ENCODE measurements at places on chromosomes 11 and 22.
A peak's percentile ranks its signal among the peaks of the same experiment; 100 is the strongest.

GRCh38 chr22:22697377-22698117, 53.1 kb downstream of the GGTLC2 start:
- no peak for DNase-seq

- DNase-seq = no peak
Measured at GRCh38 chr22:50551160-50551752, 5.6 kb downstream of the KLHDC7B start.

DNA sequence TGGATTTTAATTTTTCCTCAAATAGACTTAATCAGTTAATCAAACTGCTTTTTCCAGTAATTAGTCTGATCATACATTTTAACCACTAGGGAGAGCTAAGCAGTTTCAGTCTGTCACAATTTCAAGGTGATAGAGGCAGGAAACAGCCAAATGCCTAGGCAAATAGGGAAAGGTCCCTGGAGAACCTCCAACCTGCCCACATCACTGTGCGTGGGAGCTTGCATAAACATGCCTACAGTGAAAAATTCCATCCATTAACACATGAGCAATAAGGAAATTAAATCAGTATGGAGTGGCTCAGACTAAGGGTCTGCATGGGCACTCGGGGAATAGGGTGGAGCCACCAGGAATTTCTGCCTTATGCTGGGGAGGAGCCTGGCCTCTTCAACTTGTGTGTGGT, 74.6 kb downstream of the AASDHPPT start:
- no peak for DNase-seq

DNA sequence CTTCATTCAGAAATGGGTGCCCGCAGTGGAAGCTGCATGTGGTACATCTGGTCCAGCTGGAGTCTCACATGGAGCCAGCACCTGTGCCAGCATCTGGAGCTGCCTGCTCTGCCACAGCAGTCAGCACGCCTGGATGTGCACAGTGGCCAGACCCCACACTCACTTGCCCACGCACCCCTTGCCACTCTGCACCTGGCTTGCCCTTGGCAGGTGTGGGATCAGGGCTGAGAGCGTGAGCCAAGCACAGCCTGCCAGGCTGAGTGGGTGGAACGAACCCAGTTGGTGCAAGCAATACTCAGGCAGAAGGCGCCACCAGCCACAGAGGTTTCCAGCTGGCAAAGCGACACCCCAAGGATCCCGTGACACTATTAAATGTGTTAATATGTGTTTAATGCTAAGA, 95.5 kb upstream of the AMOTL1 start:
- no peak for DNase-seq

DNA sequence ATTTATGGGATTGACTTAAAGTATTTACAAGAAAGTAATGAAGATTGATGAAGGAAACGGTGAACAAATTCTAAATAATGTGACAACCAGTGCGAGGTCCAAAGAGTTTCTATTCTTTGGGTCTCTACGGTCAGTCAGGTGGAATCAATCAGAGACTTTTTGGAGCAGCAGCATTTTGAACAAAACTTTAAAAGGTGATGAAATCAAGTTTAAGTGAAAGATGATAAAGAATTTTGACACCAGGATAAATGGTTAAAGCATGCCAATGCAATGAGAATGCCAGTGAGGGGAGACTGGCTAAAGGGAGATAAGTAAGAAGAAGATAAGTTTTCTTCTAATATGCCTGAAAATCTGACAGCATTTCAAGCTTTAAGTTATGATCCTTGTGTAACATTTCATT, 67.9 kb downstream of the DCUN1D5 start:
- no peak for DNase-seq

DNA sequence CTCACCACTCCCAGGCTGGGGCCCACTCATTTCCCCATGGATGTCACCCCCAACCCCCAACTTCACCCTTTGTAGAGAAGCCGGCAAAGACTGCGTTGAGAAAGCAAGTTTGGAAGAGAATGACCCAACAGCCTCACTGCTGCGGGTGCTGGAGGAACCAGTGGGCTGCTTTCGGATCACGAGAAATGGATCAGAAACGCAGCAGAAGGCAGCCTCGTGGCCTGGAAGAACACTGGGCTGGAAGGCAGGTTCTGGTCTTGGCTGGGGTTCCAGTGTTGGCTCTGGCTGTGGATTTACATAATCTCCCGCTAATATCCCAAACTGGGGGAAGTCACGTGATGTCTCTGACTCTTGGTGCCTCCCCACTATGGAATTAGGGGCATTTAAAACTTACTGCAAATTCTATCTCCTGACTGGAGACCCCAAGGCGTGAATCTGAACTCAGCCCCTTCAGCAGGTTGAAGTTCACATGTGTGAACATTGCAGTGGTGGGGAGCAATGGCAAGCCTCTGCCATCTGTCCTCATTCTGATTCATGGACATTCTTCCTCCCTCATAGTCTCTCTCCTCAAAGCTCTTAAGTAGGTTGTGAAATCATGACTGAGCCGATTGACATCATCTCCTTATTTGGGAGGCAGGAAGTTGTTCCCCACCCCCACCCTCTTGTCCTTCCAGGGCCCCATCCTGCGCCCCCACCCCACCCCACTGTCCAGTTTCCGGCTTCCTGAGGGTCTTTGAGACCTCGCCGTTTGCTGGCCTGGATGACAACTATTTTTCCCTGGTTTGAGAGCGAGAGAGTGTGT, 37.0 kb upstream of the TIMP3 start:
- DNase-seq = no peak

- DNase-seq = no peak
Measured at GRCh38 chr11:124278261-124278660, 22.1 kb downstream of the OR8G5 start.

DNA sequence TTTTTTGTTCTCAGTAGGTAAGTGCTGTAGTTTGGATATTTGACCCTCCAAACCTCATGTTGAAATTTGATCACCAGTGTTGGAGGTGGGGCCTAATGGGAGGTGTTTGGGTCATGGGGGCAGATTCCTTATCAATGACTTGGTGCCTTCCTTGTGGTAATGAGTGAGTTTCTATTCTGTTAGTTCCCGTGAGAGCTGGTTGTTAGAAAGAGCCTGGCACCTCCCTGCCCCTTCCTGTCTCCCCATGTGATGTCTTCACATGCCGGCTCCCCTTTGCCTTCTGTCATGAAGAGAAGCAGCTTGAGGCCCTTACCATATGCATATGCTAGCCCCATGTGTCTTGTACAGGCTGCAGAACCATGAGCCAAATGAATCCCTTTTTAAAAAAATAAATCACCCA, 138.3 kb downstream of the TMEM135 start:
- DNase-seq = no peak

GRCh38 chr22:45537734-45538181, 35.1 kb downstream of the FBLN1 start:
- DNase-seq = no peak

DNA sequence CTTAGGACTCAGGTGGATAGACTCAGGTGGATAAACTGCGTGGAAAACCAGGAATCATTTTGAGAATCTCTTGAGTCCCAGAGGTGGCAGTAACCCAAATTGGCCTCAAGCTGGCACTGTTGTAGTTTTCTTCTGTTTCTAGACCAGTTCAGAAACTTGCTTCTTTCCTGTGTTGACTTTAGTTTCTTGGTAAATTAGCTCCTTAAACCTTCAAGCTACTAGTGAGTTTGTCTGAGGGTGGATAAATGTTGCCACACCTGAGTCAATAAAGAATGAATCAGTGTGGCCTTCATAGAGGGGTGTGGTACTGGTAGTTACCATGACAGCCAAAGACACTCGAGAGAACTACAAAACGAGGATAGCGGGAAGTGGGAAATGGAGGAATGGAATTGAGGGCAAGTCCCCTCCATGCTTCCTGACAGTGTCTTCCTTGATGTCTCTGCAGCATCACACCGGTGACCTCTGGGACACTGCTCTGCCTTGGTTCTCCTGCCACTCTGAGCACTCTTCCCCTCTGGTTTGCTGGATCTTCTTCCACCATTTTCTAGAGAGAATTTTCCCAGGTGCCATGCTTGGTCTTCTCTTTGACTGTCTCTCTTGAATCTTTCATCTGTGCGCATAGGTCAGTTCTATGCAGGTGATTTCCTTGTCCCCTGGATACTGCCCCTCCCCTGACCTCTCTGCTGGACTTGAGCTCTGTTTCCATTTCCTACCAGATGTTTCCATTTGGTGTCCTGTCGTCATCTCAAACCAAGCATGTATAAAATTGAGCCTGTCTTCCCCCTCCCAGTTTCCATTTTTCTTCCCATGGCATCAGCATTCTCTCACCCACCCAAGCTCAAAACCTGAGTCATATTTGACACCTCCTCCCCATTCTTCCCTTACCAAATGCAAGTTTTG, 7.2 kb downstream of the POLD4 start:
- DNase-seq = peak; percentile 65

- no peak for DNase-seq
Measured at GRCh38 chr22:40509401-40510134, 127.0 kb downstream of the MRTFA start.

DNA sequence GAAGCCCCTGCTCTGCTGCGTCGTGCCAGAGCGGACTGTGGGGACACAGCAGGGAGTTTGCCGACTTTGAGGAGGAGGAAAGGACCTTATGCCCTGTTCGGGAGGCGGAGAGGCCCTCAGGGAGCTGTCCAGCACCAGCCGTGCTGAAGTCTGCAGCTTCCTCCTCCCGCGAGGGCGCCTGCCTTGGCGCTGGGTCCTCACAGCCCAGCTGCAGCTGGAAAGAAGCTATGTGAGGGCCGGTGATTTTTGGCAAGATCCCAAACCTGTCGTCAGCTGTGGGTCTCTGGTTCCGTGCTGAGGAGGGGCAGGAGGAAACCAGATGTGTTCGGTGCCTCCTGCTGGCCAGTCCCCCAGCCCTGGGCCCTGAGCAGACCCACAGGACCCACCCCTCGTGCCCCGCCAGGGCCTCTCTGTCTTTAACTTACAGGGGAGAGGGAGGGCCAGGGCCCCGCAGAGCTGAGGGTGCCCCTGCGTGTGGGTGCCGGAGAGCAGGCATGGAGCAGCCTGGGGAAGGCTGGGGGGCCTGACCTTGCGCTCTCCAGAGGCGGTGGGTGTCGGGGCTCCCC, 12.0 kb downstream of the BRSK2 start:
- peak; percentile 21 for DNase-seq

GRCh38 chr11:119734788-119735187, 5.8 kb upstream of the NECTIN1 start:
- DNase-seq = no peak

DNA sequence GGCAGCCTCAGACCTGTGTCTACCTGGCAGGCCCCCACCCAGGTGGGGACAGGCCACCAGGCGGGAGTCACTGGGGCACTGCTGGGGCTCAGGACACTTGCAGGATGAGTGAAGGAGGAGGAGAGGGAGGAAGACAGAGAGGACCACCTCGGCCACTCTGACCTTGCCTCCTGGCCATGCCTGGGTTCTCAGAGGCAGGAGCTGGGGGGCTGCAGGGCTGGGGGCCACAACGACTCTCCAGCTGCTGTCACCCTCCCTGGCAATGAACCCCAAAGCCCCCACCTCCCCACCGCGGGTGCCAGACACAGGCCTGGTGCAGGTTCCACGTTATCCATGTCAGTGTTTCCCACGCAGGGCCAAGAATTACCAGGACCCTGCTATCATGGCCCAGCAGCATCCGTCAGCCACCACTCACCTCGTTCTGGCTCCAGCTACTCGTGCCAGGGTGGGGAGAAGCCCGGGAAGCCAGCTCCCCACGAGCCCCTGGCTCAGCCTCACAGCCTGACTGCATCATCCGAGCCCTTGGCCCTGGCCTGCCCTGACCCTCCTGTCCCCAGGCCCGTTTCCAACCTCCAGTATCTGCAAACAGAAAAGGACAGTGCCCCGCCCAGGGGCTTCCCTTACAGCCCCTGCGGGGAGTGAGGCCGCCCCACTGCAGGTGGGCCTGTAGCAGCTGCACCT, 62.4 kb downstream of the BRD1 start:
- no peak for DNase-seq

DNA sequence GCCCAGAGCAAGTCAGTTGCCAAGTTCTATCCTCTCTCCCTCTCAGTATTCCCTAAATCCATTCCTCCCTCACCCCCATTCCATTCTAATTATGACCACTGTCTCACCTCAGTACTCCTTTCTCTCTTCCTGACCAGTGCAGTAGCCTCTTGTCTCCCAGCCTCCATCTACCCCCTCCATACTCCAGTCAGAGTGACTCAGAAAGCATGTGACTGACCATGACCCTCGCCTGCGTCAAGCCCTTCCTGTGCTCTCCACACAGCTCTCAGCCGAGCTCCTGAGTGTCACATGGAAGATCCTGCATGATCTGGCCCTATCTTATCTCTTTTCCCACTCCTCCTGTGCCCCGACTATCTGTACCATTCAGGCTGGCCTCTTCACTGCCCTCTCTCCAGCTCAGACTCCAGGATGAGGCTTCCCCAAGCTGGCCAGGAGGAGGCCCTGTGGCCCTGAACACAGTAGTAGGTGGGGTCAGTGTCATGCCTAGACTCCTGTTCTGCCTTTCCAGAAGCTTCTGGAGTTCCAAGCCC, 42.6 kb downstream of the NEU3 start:
- no peak for DNase-seq

GRCh38 chr22:50361688-50362087, 18.6 kb downstream of the PPP6R2 start:
- DNase-seq = peak; percentile 39

DNA sequence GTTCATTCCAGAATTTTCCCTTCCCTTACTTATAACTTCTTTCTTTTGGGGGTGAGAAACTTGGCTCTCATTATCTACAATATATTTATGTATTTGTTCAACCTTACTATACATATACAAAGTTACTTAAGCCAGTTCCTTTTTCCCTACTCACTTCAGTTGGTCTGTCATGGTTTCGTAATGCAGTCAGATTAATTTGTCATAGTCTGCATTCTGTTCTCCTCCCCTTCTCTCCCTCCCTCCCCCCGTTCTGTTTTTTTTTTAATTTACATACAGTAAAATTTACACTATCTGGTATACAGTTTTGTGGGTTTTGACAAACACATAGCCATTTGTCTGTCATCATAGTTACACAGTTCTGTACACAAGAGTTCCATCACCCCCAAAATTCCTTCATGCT, 71.8 kb upstream of the ADORA2A start:
- DNase-seq = no peak

DNA sequence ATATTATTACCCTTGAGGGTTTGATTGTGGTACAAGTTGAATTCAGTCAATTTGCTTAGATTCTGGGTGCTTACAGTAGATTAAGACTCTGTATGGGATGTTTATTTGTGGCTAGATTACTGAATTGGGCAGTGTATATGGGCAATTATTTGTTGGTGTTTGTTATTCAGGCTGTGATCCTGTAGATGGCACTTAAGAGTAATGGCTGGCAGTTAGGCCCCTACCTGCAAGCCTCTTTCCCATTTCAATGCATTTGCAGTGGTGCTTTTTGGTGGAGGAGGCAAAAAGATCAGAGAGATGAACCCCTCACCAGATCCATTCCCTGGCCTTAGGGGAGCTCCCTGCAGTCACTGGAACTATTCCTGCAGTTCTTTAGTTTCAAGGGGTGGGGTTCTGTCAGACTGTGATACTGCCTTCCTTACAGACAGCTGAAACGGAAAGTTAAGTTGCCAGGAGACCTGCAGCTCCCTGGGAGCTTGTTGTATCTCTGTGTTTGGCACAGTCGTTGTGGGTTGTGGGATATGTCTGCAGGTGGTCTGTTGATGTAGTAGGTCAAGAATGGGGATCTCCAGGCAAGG, 199.5 kb downstream of the AASDHPPT start:
- DNase-seq = no peak

Measured in CD4-positive, alpha-beta T cell treated with Interleukin-15 for 4 hours (primary cell).